A549 treated with CpdA at 1 μM for 4 hours (cell line): ENCODE measurements at places on chromosomes 6 and 20. TPM values are rescaled to one million over a fixed set of nuclear protein-coding genes. Genes with fewer than 3 reads are reported as not detected.

The CDK19 gene
- 3.7 to 5.3 TPM (median 4.7 TPM) in 5 replicates for total RNA-seq

The GPR6 gene
- total RNA-seq: not detected in 5 replicates

The LPIN3 gene
- total RNA-seq: 8.7 to 13.0 TPM (median 10.4 TPM) in 5 replicates

The PLG gene
- not detected in 5 replicates for total RNA-seq

The EPPIN gene
- total RNA-seq: not detected in 5 replicates

The SLC2A4RG gene
- 59.2 to 100 TPM (median 91.0 TPM) in 5 replicates for total RNA-seq

The HSP90AB1 gene
- total RNA-seq: 1,269 to 1,470 TPM (median 1,299 TPM) in 5 replicates

The ADGRG6 gene
- 38.4 to 54.0 TPM (median 50.2 TPM) in 5 replicates for total RNA-seq

The GPLD1 gene
- total RNA-seq: 0.66 to 1.2 TPM (median 1.1 TPM) in 5 replicates

The SIRPD gene
- total RNA-seq: not detected in 5 replicates

The CFAP61 gene
- 0.40 to 0.99 TPM (median 0.45 TPM) in 4 of 5 replicates, not detected in the other for total RNA-seq

The NRM gene
- 22.2 to 29.6 TPM (median 27.7 TPM) in 5 replicates for total RNA-seq

The WRNIP1 gene
- 36.5 to 43.9 TPM (median 42.7 TPM) in 5 replicates for total RNA-seq

The DOP1A gene
- total RNA-seq: 1.8 to 3.6 TPM (median 2.8 TPM) in 5 replicates

The LAMA2 gene
- total RNA-seq: 0.19 to 0.60 TPM (median 0.38 TPM) in 5 replicates

The DLK2 gene
- total RNA-seq: 2.7 to 7.1 TPM (median 5.8 TPM) in 5 replicates

The GSTA3 gene
- not detected in 5 replicates for total RNA-seq

The VSX1 gene
- total RNA-seq: 0.49 to 0.90 TPM (median 0.77 TPM) in 5 replicates

The DEFB128 gene
- not detected in 5 replicates for total RNA-seq

The BMP6 gene
- 12.4 to 19.8 TPM (median 17.9 TPM) in 5 replicates for total RNA-seq

The FAM229B gene
- total RNA-seq: 6.0 to 10.1 TPM (median 9.3 TPM) in 5 replicates

The GPR31 gene
- not detected in 5 replicates for total RNA-seq

The FAM184A gene
- total RNA-seq: 0.05 TPM in 1 of 5 replicates, not detected in the others

The ZBTB46 gene
- 0.59 to 1.1 TPM (median 0.78 TPM) in 5 replicates for total RNA-seq

The PHACTR1 gene
- total RNA-seq: 0.08 TPM in 1 of 5 replicates, not detected in the others

The SLC35D3 gene
- total RNA-seq: 0.06 to 0.15 TPM (median 0.06 TPM) in 4 of 5 replicates, not detected in the other

The SLC22A1 gene
- 1.7 to 3.5 TPM (median 2.8 TPM) in 5 replicates for total RNA-seq

The HLA-G gene
- 0.03 TPM in 1 of 5 replicates, not detected in the others for total RNA-seq

The MCHR2 gene
- total RNA-seq: not detected in 5 replicates

The ARMH2 gene
- total RNA-seq: not detected in 5 replicates

The SPINT4 gene
- not detected in 5 replicates for total RNA-seq

The ABHD16B gene
- 0.05 TPM in 1 of 5 replicates, not detected in the others for total RNA-seq

The FOXA2 gene
- 12.1 to 20.9 TPM (median 18.2 TPM) in 5 replicates for total RNA-seq

The CTAGE9 gene
- not detected in 5 replicates for total RNA-seq

The LRP11 gene
- total RNA-seq: 31.5 to 41.0 TPM (median 38.5 TPM) in 5 replicates

The PRR18 gene
- 0.11 to 0.25 TPM (median 0.17 TPM) in 5 replicates for total RNA-seq

The CPNE5 gene
- total RNA-seq: 0.08 to 0.22 TPM (median 0.12 TPM) in 4 of 5 replicates, not detected in the other

The RBPJL gene
- total RNA-seq: not detected in 5 replicates

The NELFE gene
- total RNA-seq: 74.0 to 93.6 TPM (median 77.4 TPM) in 5 replicates

The LTA gene
- total RNA-seq: 0.08 to 0.13 TPM (median 0.10 TPM) in 3 of 5 replicates, not detected in the others

The KIAA1755 gene
- total RNA-seq: 0.07 to 0.28 TPM (median 0.19 TPM) in 5 replicates

The TMC2 gene
- total RNA-seq: not detected in 5 replicates

The PCSK2 gene
- total RNA-seq: not detected in 5 replicates

The MEP1A gene
- total RNA-seq: not detected in 5 replicates

The CAGE1 gene
- total RNA-seq: 0.17 TPM in 1 of 5 replicates, not detected in the others

The ZNF334 gene
- total RNA-seq: not detected in 5 replicates

The WFDC12 gene
- total RNA-seq: not detected in 5 replicates

The ADTRP gene
- total RNA-seq: 0.51 to 0.78 TPM (median 0.56 TPM) in 5 replicates

The ADGRF5 gene
- total RNA-seq: not detected in 5 replicates

The SCRT2 gene
- not detected in 5 replicates for total RNA-seq

The GLO1 gene
- 89.6 to 95.3 TPM (median 93.0 TPM) in 5 replicates for total RNA-seq

The TP53RK gene
- total RNA-seq: 11.3 to 13.7 TPM (median 13.2 TPM) in 5 replicates

The NFYA gene
- 11.5 to 15.4 TPM (median 14.2 TPM) in 5 replicates for total RNA-seq

The TGM3 gene
- 0.03 to 0.21 TPM (median 0.07 TPM) in 3 of 5 replicates, not detected in the others for total RNA-seq

The KCNQ5 gene
- total RNA-seq: 1.7 to 3.4 TPM (median 1.9 TPM) in 5 replicates

The SUPT3H gene
- total RNA-seq: 3.9 to 5.7 TPM (median 5.4 TPM) in 5 replicates

The PCMT1 gene
- 85.1 to 96.6 TPM (median 87.3 TPM) in 5 replicates for total RNA-seq
